Cortex of kidney (tissue), 1 donor: ENCODE measurements at places on chromosomes 2 and 18.

- no peak for DNase-seq
These were observed 44.6 kb downstream of the TOGARAM2 start for GRCh38 chr2:29025711-29026110.

- no peak for DNase-seq
These were observed 164.3 kb upstream of the PGAP1 start for GRCh38 chr2:197090742-197091367.

DNA sequence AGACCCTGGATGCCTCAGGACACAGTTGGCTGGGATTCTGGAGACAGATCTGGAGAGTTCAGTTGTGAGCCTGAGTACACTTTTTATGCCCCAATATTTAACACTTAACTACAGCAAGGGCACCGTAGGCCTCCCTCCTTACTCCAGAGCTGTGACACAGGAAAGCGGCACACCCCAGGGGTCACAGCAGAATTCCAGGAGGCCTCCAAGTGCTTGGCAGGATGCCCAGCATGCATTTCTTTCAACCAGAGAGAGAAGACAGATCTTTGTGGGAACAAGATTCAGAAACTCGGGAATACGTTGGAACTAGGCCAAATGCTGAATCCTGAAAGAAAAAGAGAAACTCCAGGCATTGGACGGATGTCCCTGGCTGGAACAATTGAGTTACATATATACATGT, 199.2 kb upstream of the NT5C1B start:
- no peak for DNase-seq

DNA sequence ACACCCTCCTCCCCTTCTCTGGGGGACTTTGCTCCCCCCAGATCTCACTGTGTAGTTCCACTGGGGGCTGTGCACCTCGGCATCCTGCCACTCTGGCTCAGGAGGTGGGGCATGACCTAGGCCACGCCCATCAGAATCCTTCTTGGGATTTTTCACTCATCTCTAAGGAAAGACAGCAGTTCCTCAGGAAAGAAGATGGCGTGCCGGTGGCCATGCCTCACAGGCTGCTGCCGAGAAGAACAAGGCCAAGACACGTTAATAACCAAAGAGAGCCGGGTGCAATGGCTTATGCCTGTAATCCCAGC, 3.2 kb downstream of the NMUR1 start:
- no peak for DNase-seq

GRCh38 chr2:233426619-233427342, 72.5 kb downstream of the DGKD start:
- DNase-seq: no peak
